ENCODE measurements at places on chromosomes 13 and 19. TPM values are rescaled to one million over a fixed set of nuclear protein-coding genes. Genes with fewer than 3 reads are reported as not detected.

The FRY gene
- total RNA-seq = 0.53 TPM

The WDR88 gene
- not detected for total RNA-seq

The LIPE gene
- total RNA-seq = 22.2 TPM

The SLC46A3 gene
- 4.9 TPM for total RNA-seq

DNA sequence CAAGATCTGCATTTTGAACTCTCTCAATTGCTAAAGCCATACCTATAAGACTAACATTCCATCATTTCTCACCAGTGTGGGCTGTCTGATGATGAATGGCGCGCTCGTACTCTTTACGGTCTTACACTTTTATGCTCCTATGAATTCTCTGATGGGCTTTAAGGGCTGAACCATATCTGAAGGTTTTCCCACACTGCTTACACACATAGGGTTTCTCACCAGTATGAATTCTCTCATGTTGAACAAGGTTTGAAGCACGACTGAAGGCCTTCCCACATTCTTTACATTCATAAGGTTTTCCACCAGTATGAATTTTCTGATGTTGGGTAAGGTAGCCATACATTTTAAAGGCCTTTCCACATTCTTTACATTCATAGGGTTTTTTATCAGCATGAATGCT lies 18.8 kb upstream of the ZNF607 start:
- H3K4me3 ChIP-seq = no peak overlapping the region
- no peak for DNase-seq
- peaks cover 23% of the 10 kb centered on the region for H3K36me3 ChIP-seq
- H3K4me1 ChIP-seq = no peaks in the 10 kb centered on the region

DNA sequence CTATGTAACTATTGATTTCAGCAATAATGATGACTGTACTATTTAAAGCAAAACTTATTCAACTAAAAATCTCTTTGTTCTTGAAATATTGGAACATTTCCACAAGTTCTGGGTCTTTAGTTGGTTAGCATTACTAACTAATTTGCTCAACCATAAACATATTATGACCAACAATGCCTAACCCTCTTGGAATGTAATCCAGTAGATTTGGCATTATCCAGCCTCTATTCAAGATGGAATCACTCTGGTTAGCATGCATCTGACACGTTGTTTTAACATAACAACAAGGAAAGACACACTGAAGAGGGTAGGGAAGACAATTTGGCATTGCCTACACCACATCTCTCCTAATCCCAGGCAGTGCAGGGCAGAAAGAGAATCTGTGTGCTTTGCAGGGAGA lies 941.3 kb upstream of the PCDH20 start:
- H3K27me3 ChIP-seq = no peaks in the 10 kb centered on the region
- H3K27ac ChIP-seq = no peak overlapping the region
- H3K4me3 ChIP-seq = no peak overlapping the region

DNA sequence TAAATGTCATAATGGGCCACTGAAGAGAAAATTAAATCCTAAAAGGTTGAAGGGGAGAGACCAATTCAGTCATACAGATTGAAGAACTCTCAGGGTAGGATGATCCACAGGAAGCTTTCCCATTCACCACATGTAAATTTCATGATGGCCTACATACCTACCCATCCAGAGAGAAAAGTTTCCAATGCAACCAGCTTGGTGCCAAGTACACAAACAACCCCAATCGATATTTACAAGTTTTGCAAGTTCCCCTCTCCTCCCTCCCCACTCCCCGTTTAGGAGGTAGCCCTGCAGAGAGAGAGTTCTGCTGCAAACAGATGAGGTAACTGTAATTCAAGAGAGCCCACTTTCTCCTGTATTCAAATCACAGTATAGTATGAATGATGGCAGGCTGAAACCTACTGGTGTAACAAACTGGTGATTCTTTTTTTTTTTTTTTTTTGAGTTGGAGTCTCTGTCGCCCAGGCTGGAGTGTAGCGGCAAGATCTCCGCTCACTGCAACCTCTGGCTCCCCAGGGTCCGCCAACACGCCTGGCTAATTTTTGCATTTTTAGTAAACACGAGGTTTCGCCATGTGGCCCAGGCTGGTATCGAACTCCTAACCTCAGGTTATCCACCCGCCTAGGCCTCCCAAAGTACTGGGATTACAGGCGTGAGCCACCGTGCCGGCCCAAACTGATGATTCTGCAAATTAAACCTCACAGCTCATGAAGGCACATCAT lies 14.4 kb downstream of the FOXO1 start:
- peaks cover 86% of the 10 kb centered on the region for H3K4me1 ChIP-seq
- H3K4me3 ChIP-seq = no peak overlapping the region
- no peak overlapping the region for H3K27ac ChIP-seq
- no peak for DNase-seq

DNA sequence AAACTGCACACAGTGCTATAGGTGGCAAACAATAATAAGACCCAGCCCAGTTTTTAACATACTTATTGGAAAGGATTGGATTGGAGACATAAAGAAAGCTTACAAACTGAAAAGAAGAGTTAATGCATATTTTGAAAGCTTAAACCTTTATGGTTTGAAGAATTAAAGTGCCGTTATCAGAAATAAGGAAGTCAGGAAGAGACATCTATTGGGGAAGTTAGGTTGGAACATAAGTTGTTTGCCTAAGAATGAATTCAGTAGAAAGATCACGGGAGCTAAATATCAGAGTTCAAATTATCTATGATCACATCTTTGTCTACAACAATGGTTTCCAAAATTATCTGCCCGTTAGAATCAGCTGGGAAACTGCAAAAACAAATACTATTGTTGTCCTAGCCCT lies 767.9 kb downstream of the PCDH9 start:
- no peak overlapping the region for H3K27ac ChIP-seq
- DNase-seq = no peak
- H3K27me3 ChIP-seq = no peaks in the 10 kb centered on the region
- no peak overlapping the region for H3K4me3 ChIP-seq
- H3K36me3 ChIP-seq = no peaks in the 10 kb centered on the region

- H3K4me3 ChIP-seq = no peak overlapping the region
- no peaks in the 10 kb centered on the region for H3K4me1 ChIP-seq
- H3K36me3 ChIP-seq = no peaks in the 10 kb centered on the region
- no peak for DNase-seq
- H3K27ac ChIP-seq = no peak overlapping the region
These were observed 41.2 kb downstream of the NFIX start for GRCh38 chr19:13036366-13036976.
